Thoracic aorta (tissue), 2 donors: ENCODE measurements at places on chromosomes 12 and 14. TPM values are rescaled to one million over a fixed set of nuclear protein-coding genes. Genes with fewer than 3 reads are reported as not detected.

Gene GDF11
- total RNA-seq: 9.7 TPM

Gene TPH2
- total RNA-seq: not detected

DNA sequence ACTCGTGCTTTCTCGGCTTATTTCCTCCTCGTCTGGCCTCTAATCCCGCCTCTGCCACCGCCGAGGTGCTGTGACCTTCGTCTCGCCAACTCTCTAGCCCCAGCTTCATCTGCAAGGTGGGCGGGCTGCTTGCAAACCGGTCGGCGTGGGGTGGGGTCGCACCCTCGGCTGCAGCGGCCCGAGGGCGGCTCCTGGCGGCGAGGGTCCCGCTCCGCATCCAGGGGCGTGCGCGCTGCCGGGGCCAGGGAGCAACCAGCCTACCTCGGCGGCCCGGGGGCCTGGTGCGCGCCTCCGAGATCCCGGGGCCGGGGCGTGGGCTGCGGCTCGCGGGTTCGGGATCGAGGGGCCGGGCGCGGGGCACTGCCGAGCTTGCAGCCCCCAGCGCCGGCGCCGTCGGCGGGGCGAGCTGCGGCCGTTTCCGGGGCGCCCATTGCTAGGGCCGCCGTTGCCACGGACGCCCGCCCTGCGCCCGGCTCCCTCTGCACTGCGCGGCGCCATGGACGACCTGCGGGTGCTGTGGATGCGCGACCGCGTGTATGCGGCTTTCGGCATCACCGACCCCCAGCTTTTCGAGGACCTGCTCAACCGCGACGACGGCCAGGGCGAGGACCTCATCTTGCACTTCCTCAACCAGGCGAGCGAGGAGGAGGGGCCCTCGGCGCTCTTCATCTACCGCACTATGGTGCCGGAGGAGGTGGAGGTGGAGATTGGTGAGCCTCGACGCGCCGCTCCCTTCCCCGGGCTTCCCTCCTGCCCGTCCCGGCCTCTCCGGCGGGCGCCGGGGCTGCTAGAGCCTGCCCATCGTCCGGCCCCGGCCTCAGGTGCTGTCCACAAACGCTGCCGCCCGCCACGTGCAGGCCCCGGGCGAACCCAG, at the start of gene DNAH10:
DNAH10 (plus strand) TSS at position 461 of the 874 bp plus-strand sequence; CDS start at position 497, 36 bp downstream.
- DNase-seq: no peak

DNA sequence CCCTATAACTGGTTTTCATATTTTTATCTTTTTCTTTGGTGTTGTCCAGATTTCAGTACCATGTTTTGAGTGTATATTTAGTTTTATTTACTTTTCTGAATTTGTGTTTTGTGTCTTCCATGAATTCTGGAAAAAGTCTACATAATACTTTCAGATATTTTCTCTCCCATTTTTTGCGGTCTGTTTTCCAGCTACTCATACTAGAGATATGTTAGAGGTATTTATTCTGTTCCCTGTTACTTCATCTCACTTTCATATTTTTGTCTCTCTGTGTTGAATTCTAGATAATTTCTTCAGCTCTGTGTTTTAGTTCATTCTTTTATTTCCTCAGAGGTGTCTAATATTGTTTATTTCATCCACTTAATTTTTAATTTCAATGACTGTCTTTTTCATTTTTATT, 74.2 kb downstream of the IFT81 start:
- DNase-seq: no peak

- no peak for DNase-seq
These were observed 3.9 kb upstream of the SERPINA4 start for GRCh38 chr14:94557327-94557726.
